Activated CD4-positive, alpha-beta memory T cell treated with anti-CD3 and anti-CD28 coated beads, Interleukin-2, amount 10 ng/mL, durations not matched to agents 7 days and 5 days (primary cell): ENCODE measurements at places on chromosomes 4 and X. TPM values are rescaled to one million over a fixed set of nuclear protein-coding genes. Genes with fewer than 3 reads are reported as not detected.

GRCh38 chr4:2073808-2074481, 14.8 kb downstream of the NAT8L start:
- no peak for DNase-seq

GRCh38 chr4:69881173-69881773, 21.3 kb upstream of the SULT1E1 start:
- no peak for DNase-seq

- no peak for DNase-seq
Observed at GRCh38 chr4:145847764-145848163, 90.9 kb downstream of the ZNF827 start.

ASB12 gene
- 0.38 TPM for total RNA-seq

HAUS3 gene
- total RNA-seq, result 27.4 TPM
